ENCODE measurements at places on chromosomes 5 and 9. TPM values are rescaled to one million over a fixed set of nuclear protein-coding genes. Genes with fewer than 3 reads are reported as not detected.

GRCh38 chr5:477871-478270, 34.9 kb downstream of the EXOC3 start:
- no peak for DNase-seq

The NKD2 gene
- total RNA-seq, result 4.4 TPM

GRCh38 chr9:98569491-98569890, 139.2 kb downstream of the GABBR2 start:
- no peak for DNase-seq

GRCh38 chr5:178208540-178209227, 4.4 kb downstream of the HNRNPAB start:
- DNase-seq, result no peak

The SLC46A2 gene
- not detected for total RNA-seq

GRCh38 chr5:24376616-24377015, 268.2 kb downstream of the CDH10 start:
- no peak for DNase-seq

The FBXW5 gene
- total RNA-seq, result 143 TPM

- no peak for DNase-seq
These were observed 1342.4 kb upstream of the DMAC1 start for GRCh38 chr9:9142001-9142400.

DNA sequence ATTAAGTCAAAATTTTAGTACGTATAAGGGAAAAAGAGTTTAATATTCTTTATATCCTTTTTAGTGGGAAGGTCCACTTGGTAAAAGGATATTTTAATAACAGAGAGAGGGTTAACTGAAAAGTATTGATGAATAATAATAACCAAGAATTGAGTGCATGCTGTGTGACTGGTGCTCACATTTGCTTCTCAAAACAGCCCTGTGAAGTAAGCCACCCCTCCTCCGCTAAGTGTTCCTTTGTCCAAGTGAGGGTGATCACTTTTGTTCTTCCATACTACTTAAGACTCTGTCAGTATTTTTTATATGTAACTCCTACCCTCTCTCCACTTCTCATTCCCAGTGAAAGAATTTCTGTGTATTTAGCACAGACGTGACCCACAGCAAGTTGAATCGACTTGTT, 51.5 kb downstream of the SLC44A1 start:
- DNase-seq, result no peak
